ENCODE measurements at places on chromosomes 4 and X.

GRCh38 chr4:60744767-60745166, 455.4 kb upstream of the ADGRL3 start:
- no peak overlapping the region for H3K27ac ChIP-seq
- no peaks in the 10 kb centered on the region for H3K27me3 ChIP-seq
- no peaks in the 10 kb centered on the region for H3K36me3 ChIP-seq

- H3K4me1 ChIP-seq, result peaks cover 19% of the 10 kb centered on the region
- no peaks in the 10 kb centered on the region for H3K27me3 ChIP-seq
- H3K27ac ChIP-seq, result peak overlapping the region; percentile 99
- peak overlapping the region; percentile 92 for H3K4me3 ChIP-seq
- DNase-seq, result peak; percentile 50
- peaks cover 30% of the 10 kb centered on the region for H3K36me3 ChIP-seq
These were observed 1.0 kb downstream of the HMGB2 start for GRCh38 chr4:173332963-173333657.

DNA sequence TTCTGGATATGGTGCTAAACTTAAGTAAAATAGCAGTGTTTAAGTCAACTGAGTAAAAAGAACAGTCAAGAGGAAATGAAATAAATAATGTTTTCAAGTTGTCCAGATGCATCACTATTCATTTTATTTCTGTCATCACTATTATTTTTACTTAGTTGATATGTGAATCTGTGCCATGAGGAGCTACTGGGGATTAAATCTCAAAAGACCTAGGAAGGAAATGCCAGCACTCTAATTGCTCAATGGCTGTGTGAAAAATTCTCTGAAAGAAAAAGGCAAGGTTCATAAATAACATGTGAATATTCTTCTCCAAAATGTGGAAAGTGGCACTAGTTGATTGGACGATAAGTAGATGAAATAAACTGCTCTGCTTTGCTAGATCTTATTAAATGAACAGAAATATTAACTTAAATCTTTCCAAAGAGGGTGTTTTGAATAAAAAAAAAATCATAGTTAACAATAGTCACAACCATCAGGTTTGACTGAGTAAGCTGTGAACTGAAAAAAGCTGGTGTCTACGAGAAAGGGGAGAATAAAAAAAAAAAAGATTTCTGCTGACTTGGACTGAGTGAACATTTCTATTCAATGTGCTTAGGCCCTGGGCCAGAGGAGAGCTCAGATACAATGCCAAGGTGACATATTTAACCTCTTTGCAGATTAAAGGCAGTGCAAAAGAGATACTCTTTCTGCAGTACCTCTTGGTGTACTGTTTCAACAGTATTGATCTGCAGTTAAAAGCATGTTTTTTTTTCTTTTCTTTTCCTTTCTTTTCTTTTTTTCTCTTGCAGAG, 1.6 kb downstream of the SPARCL1 start:
- H3K27ac ChIP-seq, result no peak overlapping the region
- H3K4me1 ChIP-seq, result 0 out of 2 replicates have a peak, but pooled peaks cover 7% of the 10 kb centered on the region
- H3K4me3 ChIP-seq, result no peak overlapping the region
- H3K36me3 ChIP-seq, result no peaks in the 10 kb centered on the region
- H3K27me3 ChIP-seq, result no peaks in the 10 kb centered on the region

- peak overlapping the region; percentile 42 for H3K4me3 ChIP-seq
- H3K27ac ChIP-seq, result no peak overlapping the region
These were observed 59.5 kb upstream of the NEIL3 start for GRCh38 chr4:177250056-177250696.

- H3K27me3 ChIP-seq, result no peaks in the 10 kb centered on the region
- H3K4me3 ChIP-seq, result no peak overlapping the region
- no peaks in the 10 kb centered on the region for H3K4me1 ChIP-seq
These were observed 116.3 kb downstream of the STOX2 start for GRCh38 chr4:184021389-184021788.

GRCh38 chr4:182339221-182339641, 96.0 kb downstream of the TENM3 start:
- H3K4me3 ChIP-seq, result no peak overlapping the region
- no peaks in the 10 kb centered on the region for H3K27me3 ChIP-seq
- no peaks in the 10 kb centered on the region for H3K36me3 ChIP-seq
- no peak for DNase-seq
- no peak overlapping the region for H3K27ac ChIP-seq
- no peaks in the 10 kb centered on the region for H3K4me1 ChIP-seq

DNA sequence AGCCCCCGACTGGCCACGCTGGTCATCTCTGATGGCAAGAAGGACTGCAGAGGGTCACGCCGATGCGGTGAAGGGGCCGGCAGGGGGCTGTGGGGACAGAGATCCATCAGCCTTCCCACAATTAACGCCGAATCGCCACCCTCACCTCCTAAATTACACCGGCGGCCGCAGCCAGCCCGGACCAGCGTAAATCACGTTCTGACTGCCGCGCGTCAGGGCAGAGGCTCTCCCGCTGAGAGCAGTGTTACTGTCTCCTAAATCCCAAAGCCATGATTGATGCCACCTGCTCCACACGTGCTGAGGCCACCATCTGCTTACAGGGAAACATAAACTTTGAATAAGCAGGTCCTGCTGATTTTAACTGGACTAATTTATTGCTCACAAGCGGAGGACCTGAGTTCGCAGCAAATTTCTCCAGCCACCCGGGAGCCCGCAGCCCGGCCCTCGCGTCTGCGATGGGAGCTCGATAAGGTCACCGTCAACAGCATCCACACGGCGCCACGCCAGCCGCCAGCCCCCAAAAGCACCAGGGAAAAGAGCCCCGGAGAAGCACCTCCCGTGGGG, 127.3 kb upstream of the NKX1-1 start:
- peak; percentile 32 for DNase-seq
- H3K27ac ChIP-seq, result no peak overlapping the region
- H3K4me1 ChIP-seq, result no peaks in the 10 kb centered on the region
- H3K36me3 ChIP-seq, result no peaks in the 10 kb centered on the region
- H3K4me3 ChIP-seq, result no peak overlapping the region
- H3K27me3 ChIP-seq, result peaks cover 46% of the 10 kb centered on the region

GRCh38 chrX:15947648-15948317, 93.2 kb upstream of the AP1S2 start:
- H3K27me3 ChIP-seq, result no peaks in the 10 kb centered on the region
- peak; percentile 68 for DNase-seq
- peak overlapping the region; percentile 43 for H3K4me3 ChIP-seq
- H3K36me3 ChIP-seq, result no peaks in the 10 kb centered on the region
- H3K4me1 ChIP-seq, result peaks cover 10% of the 10 kb centered on the region

Measured in GM23248 (cell line).